Stimulated activated CD4-positive, alpha-beta T cell treated with anti-CD3 and anti-CD28 coated beads, Interleukin-1b, Interleukin-23, amount 100 ng/mL, for 4 hours (primary cell): ENCODE measurements at places on chromosomes 12 and 14.

GRCh38 chr14:55249423-55249822 lies 21.8 kb upstream of the FBXO34 start:
- no peak for DNase-seq

- no peak for DNase-seq
These were observed 524 bp downstream of the KMT5A start for GRCh38 chr12:123384318-123384993.

GRCh38 chr14:33781236-33781635 lies 169.6 kb downstream of the EGLN3 start:
- DNase-seq = no peak

DNA sequence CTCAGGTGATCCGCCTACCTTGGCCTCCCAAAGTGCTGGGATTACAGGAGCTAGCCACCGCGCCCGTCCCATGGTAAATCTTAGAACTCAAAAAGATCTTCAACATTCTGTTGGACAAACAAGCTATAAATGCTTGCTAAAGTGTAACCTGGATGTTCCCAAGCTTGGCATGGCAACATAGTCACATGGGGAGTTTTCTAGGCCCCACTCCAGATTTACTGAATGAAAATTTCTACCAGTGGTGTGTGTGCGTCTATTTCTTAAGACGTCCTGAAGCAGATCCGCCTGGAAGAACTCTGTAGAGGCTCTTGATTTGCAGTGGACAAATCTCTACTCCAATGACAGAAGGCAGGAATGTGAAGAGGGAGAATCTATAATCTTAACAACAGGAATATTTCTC lies 59.9 kb downstream of the ZFYVE21 start:
- no peak for DNase-seq
